Endodermal cell (in vitro differentiated cells): ENCODE measurements at places on chromosomes 12 and 14. TPM values are rescaled to one million over a fixed set of nuclear protein-coding genes. Genes with fewer than 3 reads are reported as not detected.

GRCh38 chr12:107545737-107546353 is 139.8 kb upstream of the PWP1 start:
- no peaks in the 10 kb centered on the region for H3K27me3 ChIP-seq
- H3K36me3 ChIP-seq, result no peaks in the 10 kb centered on the region
- H3K27ac ChIP-seq, result no peak overlapping the region
- peak; percentile 34 for DNase-seq
- H3K4me3 ChIP-seq, result no peak overlapping the region

- no peak for DNase-seq
- peaks cover 30% of the 10 kb centered on the region for H3K36me3 ChIP-seq
- no peaks in the 10 kb centered on the region for H3K27me3 ChIP-seq
- H3K4me1 ChIP-seq, result no peaks in the 10 kb centered on the region
Observed at GRCh38 chr12:106386813-106387535, 29.4 kb downstream of the POLR3B start.

PRPH gene
- 0.25 and 0.51 TPM in 2 replicates for total RNA-seq

ADCY6 gene
- total RNA-seq, result 40.1 and 52.8 TPM in 2 replicates

SMIM41 gene
- total RNA-seq, result not detected in 2 replicates
